ENCODE measurements at places on chromosomes 11 and 22. TPM values are rescaled to one million over a fixed set of nuclear protein-coding genes. Genes with fewer than 3 reads are reported as not detected.

Gene RAB1B
- total RNA-seq, result 87.9 TPM

Gene MTMR3
- total RNA-seq, result 34.9 TPM

Gene SYT7
- 2.9 TPM for total RNA-seq

Gene FGF4
- not detected for total RNA-seq

All from esophagus squamous epithelium (tissue), 5 donors.